Activated CD8-positive, alpha-beta memory T cell treated with anti-CD3 and anti-CD28 coated beads for 1 hour (primary cell): ENCODE measurements at places on chromosomes 6 and 20.

DNA sequence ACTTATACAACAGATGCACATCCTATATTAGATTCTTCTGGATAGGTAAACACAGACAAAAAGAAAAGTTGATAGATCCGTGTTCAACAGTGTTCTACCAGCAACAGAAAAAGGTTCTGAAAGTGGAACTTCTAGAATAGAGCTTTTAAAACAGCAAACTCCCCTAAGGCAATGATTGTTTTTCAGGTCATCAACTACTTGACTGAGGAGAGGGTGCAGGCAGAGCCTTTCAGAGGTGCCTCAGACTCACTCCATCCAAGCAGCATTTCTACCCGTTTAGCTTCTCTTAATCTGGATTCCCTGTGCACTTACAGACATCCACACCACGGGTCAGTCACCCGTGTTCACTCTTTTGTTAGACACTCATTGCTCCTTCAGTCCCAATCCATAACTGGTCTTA lies 28.9 kb downstream of the FYN start:
- no peak for DNase-seq

GRCh38 chr6:7106752-7107577 lies 796 bp upstream of the RREB1 start:
- DNase-seq, result peak; percentile 43

DNA sequence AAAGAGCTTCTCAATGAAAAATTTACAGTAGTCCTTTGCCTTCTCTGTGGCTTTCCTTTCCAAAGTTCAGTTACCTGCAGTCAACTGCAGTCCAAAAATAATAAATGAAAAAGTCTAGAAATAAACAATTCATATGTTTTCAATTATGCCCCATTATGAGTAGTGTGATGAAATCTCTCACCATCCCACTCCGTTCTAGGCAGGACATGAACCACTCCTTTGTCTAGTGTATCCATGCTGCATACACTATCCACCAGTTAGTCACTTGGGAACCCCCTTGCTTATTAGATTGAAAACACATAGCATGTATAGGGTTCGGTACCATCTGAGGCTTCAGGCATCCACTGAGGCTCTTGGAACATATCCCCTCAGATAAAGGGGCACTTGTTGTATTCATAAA lies 80.6 kb upstream of the EYA4 start:
- no peak for DNase-seq

DNA sequence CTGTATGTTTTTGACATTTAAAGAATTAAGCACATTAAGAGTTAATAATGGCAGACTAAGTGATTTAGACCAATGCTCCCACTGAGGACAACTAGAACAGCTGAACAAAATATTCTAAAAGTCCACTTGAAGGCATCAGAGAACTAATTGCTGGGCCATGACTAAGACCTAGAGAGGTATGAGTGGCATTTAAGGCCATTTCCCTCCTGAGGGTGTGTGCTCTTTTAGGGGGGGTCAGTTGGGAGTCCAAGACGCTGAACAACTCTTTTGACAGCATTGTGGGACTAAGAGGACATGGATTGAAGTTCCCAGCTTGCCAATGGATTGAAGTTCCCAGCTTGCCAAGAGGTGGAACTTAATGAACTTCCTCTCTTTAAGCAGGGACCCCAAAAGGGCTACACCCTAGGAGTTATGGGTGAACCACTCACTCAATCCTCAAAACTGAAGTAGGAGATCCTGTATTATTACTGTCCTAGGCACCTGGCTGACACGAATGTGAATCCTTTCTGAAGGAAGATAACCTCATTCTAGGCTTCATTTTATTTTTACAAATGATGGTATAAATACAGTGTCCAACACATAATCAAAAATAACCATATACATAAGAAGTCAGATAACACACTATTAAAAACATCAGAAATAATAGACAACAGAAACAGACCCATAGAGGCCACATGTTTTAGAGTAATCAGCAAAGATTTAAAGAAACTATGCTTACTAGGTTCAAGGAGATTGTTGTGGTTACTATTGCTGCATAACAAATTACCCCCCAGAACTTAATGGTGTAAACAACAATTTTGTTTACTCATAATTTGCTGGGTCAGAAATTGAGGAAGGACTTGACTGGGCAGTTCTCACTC lies 175.1 kb downstream of the VEGFA start:
- no peak for DNase-seq

DNA sequence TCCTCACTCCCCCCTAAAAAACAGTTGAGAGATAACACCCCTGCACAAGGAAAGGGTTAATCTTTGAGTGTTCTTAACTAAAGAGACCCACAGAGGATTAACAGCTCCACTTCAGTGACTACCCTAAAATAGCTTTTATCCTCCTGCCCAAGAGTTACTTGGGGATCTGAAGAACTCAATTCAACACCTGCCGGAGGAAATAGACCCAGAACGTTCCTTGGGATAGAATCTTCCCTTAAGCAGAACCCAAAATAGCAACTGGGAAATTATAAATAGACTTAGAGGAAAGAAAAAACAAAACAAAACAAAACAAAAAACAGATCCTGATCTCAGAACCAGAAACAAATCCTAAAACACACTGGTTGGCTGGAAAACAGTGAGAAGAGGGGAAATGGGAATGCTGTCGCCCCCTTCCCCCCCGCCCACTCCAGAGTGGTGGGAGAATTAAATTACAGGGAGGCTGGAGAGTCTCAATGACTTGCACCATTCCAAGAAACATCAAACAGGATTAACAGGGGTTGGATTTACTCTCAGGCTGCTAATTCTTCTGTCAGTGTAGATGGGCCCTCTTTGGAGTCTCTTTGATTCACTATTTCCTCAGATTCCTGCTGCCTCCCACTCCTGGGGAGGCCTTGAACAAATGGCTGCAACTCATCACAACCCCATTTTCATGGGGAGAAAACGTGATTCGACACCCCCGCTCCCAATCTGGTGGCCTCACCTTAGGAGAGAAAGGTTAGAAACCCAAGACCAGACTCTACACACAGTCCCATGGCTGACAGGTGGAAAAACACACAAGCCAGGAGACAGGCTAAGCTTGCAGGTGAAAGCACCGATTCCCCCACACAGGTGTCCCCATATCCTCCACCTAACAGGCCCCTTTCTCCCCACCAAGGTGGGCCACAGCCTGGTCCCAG lies 1.4 kb downstream of the PLAGL2 start:
- DNase-seq, result no peak

DNA sequence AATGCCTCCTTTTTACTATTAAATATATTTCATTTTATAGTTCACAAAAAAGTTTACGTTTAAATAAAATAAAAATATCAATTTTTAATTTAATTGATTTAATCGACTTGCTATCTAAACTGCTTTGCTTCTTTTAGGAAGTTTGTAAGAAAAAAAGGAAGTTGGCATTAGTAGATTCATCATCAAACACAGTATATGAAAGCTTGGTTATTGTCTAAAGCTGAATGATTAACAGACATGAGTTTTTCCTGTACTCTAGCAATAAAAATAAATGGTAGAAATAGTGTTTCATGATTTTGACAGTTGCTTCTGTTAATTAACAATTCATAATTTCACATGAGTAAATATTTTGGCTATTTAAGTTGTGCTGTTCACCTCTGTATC lies 1285.5 kb upstream of the GJE1 start:
- no peak for DNase-seq

GRCh38 chr6:139475241-139475640 lies 100.8 kb upstream of the CITED2 start:
- no peak for DNase-seq

- DNase-seq, result no peak
Observed at GRCh38 chr6:87702589-87702945, 534 bp upstream of the AKIRIN2 start.

GRCh38 chr6:163964789-163965188 lies 550.3 kb downstream of the QKI start:
- no peak for DNase-seq

- DNase-seq, result no peak
Observed at GRCh38 chr20:40746251-40746650, 57.2 kb upstream of the MAFB start.

- no peak for DNase-seq
Observed at GRCh38 chr20:6662309-6662708, 105.2 kb upstream of the BMP2 start.

GRCh38 chr20:16098890-16099639 lies 474.2 kb downstream of the KIF16B start:
- DNase-seq, result no peak

GRCh38 chr6:75775219-75775618 lies 26.2 kb downstream of the MYO6 start:
- no peak for DNase-seq

GRCh38 chr6:148611213-148611612 lies 135.6 kb upstream of the UST start:
- no peak for DNase-seq

- DNase-seq, result no peak
Observed at GRCh38 chr6:105746130-105746505, 340.0 kb upstream of the PRDM1 start.

- no peak for DNase-seq
Observed at GRCh38 chr6:43799551-43800297, 29.7 kb downstream of the VEGFA start.

DNA sequence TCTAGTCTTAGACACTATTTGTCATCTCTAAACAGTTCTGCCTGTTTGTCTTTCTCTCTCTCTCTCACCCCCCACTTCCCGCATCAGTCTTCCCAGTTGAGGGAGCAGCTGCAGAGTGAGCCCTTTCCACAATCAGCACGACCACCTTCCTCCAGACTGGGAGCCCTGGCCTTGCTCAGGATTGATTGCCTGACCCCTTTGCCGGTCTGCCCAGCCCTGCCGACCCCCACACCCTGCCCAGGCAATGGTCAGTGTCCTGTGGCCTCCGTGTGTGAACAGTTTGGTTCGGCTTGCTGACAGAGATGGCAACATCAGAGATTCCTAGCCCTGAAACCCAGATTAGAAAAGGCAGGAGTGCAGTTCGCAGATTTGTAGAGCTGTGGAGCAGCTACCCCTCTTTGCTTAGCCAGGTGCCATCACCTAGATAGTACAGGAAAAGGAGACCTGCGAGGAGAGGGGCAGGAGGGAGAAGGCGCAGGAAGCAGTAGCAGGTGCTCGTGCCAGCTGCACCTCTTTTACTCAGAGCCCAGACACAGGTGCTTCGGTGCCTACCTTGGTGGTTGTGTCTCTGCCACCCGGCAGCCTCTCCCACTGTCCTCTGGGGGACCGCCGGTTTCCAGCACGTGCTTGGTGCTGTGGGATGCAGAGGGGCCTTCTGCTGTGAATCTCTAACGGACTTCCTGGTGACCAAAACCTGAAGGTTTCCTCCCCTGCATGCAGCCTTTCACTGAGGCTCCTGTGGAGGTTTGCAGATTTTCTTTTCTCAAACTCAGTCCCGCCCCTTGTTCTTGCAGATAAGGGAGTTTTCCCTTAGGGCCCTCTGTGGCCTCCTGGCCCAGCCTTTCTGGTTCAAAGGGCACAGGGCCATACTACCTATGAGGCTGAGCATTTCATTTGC lies 92.4 kb downstream of the SCML4 start:
- no peak for DNase-seq

GRCh38 chr6:7413151-7413823 lies 23.7 kb downstream of the RIOK1 start:
- DNase-seq, result no peak

DNA sequence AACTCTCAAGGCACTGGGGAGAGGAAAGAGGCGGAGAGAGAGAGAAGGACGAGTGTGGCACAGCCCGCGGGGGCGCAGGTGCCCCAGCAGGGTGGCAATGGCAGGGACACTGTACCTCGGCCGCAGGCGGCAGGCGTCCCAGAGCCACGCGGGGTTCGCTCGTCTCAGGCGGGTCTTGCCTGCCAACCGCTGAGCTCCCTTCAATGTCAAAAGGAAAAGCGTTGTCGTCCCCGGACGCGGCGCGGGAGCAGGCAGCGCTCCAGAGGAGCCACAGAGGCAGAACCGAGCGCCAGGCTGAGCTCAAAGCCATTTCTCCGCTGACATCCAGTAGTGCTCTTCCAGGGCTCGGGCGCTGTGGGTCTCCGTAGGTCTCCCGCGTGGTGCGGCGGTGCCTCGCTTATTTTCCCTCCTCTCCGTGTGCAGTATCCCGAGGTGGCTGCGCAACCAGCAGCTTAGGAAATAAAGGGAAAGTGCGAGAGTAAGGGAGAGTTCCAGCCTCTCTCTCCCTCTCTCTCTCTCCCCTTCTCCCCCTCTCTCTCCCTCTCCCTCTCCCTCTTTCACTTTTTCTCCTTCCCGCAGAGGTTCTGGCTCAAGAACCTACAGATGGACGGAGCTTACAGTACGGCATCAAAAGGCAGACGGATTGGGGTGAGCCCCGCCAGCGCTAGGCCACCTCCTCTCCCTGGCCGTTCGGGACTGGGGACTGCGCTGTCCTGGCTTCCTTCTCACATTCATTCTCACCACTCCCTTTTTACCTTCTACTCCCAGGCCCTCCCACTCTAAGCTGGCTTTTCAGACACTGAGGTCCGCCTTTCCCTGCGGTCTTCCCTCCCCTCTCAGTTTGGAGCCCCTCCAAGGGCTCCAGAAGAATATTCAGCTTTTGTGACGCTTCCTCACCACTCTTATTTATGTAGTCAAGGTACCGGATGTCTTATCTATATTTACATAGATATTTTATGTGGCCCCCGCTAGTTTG lies at the start of gene LAMA4:
Gene LAMA4 (minus strand): TSS at position 727 of the 976 bp plus-strand sequence. CDS start 417 bp downstream, at position 310.
- no peak for DNase-seq

GRCh38 chr6:156833755-156834154 lies 56.6 kb downstream of the ARID1B start:
- no peak for DNase-seq

- DNase-seq, result no peak
Observed at GRCh38 chr20:32466739-32467505, 108.8 kb downstream of the ASXL1 start.

GRCh38 chr6:10595731-10596664 lies 74.8 kb downstream of the GCNT2 start:
- DNase-seq, result no peak
